ENCODE measurements at places on chromosomes 2 and 18. TPM values are rescaled to one million over a fixed set of nuclear protein-coding genes. Genes with fewer than 3 reads are reported as not detected.

GRCh38 chr2:129936334-129936934 lies 43.0 kb upstream of the RAB6C start:
- DNase-seq, result no peak

- DNase-seq, result no peak
These were observed 607 bp upstream of the UBE2F start for GRCh38 chr2:237966250-237966564.

DNA sequence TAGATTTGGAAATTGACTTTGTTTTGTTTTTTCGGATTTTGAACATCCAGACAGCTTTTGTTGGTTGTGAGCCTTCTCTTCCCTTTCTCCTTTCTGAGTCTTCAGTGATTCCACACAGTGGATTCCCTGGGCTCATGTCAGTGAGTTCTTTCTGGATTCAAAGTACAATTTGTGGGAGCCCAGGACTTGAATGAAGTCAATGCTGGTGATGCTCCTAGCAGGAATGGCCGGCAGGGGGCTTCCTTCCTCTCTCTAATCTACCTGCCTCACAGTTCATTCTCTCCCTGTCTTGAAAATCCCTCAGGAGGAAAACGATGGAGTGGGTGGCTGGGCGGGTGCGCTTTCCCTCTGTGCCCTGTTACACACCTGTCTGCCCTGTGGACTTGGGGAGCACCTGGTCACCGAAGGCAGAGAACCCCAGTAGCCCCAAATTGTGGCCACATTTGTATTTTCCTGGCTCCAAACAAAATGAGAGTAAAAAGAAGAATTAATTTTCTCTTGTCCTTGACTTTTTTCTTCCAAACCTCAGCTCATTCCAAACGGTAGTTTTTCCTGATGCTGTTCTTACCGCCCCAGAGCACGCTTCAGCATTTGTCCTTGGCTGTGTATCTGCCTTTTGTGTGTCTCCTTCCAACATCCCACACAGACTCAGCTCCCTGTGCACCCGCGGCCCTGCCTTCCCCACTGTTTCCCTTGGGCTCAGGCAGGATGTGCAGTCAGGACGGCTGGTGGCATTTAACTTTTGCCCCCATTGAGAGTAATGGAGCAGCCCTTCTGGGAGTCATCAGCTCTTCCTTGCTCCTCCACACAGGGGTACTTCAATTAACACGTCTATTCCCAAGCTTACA lies 86.6 kb downstream of the MARCO start:
- DNase-seq, result no peak

DNA sequence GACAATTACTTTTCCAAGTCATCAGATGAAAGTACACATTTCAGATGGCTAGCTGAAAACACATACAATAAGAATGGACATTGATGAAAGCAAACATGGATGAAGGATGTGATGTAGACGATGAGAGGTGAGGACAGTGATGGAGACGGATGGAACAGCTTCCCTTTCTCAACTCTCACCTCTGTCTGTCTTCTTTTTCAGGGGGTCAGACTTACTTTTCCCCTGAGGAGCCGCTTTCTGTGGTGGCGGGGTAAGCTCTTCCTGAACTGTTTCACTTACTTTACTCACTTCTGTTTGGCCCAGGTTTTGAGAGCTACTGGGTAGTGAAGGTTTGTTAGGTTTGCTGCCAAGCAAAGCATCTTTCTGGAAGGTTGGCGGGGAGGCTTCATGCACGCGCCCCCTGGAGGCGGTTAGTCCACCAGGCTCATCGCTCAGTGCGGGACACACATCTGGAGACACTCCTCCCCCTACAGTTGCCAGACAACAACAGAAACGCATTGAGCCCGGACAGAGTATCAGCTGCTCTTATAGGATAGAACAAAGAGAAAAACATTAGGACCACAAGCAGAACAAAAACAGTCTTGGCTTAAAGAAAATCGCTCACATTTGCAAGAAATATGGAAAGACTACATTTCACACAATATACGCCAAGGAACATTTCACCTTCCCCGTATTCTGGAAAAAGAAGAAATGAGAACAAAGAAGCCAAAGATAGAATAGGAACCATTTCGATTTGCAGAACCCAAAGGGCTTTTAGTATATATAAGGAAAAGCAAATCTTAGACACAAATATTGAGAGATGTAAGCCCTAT lies 90.5 kb downstream of the MYOM1 start:
- peak; percentile 87 for DNase-seq

GRCh38 chr2:236662231-236663185 lies 92.9 kb downstream of the ACKR3 start:
- DNase-seq, result no peak

- DNase-seq, result no peak
These were observed 3.1 kb downstream of the SERPINB5 start for GRCh38 chr18:63479826-63480225.

- no peak for DNase-seq
These were observed 29.4 kb downstream of the CERKL start for GRCh38 chr2:181627545-181627944.

- DNase-seq, result no peak
These were observed 8.2 kb downstream of the BAZ2B start for GRCh38 chr2:159608108-159608507.

DNA sequence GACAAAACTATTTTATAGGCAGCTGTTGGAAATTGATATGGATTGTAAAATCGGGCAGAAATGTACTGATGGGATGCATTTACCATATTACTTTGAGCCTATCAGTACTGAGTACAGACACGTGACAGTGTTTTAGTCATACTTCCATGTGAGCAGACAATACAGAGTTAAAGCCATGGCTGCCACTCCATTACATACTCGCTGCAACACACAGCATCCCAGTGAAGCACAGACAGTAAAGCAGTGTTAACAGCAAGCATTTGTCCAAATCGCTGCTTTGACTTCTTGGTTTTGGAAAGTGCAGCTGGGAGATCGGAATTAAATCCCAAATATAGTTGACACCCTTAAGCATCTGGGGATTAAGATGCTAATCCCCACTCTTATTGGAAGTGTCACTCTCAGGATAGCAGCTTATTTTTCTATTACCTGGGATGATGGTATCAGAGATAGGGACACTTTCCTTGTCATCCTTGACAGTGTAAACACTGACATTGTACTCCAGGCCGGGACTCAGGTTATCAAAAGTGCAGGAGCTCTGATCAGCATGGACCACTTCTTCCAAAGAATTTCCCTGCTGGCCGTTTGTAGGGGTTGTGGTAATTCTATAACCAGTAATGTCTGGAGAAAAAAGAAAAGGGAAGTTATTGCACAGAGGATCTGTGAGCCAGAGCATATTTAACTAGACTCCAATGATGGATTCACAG lies 41.6 kb downstream of the FN1 start:
- DNase-seq, result no peak

DNA sequence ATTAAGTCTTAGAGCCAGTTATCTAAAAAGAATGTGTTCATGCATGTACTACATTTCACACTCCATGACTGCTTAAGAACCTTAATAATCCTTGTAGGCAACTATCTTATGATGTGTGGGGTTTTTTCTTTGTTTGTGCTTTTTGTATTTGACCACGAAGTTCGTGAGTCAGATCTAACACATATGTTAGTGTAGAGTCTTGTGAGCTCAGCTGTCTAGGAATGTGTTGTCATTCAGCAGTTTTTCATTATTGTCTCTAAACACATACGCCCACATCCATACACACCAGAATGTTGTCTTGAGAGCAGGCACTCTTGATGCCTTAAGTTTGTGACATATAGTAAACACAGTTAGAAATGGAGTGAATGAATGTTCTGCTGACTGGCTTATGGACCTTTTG lies 38.4 kb downstream of the CAB39 start:
- DNase-seq, result no peak

DNA sequence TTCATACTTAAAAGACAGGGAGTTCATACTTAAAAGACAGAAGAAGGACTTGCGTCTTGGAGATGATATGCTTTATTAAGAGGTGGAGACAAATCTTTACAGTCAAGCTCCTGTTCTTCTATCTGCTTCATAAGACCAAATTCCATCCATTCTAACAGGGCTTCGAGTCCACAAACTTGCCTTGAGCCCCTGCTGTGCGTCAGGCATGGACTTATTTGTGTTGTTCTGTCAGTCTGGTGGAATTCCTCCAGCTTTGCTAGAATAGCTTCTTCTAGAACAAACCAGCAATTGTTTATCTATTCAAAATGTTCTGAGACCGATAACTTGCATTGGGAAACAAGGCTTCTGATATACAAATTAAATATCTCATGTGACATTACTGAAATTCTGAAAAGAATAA lies 73.9 kb upstream of the SOX11 start:
- DNase-seq, result no peak

- DNase-seq, result peak; percentile 68
These were observed 466.2 kb upstream of the HNRNPA3 start for GRCh38 chr2:176746411-176746810.

GRCh38 chr2:57888463-57888862 lies 158.1 kb upstream of the VRK2 start:
- DNase-seq, result no peak

DNA sequence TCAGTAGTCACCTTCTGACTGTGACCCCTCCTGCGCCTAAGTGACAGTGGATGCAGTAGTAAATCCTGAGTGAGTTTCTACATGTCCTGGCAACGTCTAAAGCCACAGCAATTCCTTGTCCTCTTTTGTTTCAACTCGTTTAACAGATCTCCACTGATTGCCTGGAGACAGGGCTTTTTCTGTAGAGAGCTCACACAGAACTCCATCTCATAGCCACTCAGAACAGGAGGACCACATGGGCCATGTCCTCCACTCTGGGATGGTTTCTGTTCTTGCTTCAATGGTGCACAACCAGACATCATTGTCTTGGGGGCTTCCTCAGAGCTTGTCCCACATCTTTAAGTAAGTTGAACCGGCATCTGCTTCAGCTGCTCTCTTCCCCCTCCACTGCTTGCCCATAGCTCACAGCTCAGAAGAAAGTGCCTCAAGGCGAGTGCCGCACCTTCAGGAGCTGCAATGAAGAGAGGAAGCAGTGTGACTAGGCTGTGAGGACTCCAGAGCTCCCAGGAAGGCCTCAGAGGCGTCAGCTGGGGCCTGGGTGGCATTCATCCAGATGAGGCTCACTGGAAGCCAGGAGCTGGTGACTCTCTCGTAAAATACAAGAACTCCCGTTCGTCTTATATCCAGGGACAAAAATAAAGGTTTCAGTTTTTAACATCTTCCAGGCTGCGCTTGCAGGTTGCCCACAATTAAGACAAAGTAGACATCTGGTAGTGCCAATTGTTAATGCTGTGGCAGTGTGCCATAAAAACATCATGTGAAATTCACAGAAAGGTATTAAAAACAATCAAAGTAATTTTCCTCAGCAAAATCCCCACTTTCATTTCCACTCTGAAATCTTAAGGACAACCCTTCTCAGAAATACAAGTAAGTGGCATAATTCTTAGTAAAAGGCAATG lies 37.3 kb downstream of the ST3GAL5 start:
- no peak for DNase-seq

GRCh38 chr18:77173275-77174030 lies 40.9 kb upstream of the MBP start:
- no peak for DNase-seq

DNA sequence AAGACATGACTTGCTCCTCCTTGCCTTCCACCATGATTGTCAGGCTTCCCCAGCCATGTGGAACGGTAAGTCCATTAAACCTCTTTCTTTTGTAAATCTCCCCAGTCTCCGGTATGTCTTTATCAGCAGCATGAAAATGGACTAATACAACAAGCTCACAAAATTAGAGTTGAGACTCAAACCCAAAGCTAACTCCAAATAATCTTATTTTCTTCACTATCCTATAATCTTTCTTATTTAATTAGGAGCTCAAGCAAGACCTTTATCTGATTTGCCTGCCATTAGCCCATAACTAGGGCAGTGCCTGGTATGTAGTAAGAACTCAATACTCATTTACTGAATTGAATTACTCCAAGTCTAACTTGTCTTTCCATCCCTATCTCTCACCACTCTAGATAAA lies 289.2 kb downstream of the SUCLG1 start:
- DNase-seq, result no peak

- no peak for DNase-seq
These were observed 104.7 kb upstream of the FAM117B start for GRCh38 chr2:202530038-202530437.

The MSTN gene
- 1.4 TPM for polyA plus RNA-seq

The HRH4 gene
- polyA plus RNA-seq, result 0.10 TPM

The DSC1 gene
- 0.07 TPM for polyA plus RNA-seq

The TMEM247 gene
- polyA plus RNA-seq, result not detected

The DIPK1C gene
- 0.30 TPM for polyA plus RNA-seq

The WDFY1 gene
- polyA plus RNA-seq, result 71.3 TPM

The NPPC gene
- not detected for polyA plus RNA-seq

The PPP4R1 gene
- 102 TPM for polyA plus RNA-seq

The INO80B gene
- 30.7 TPM for polyA plus RNA-seq

The RUFY4 gene
- polyA plus RNA-seq, result 0.74 TPM

The EML6 gene
- polyA plus RNA-seq, result 1.2 TPM

The FTCDNL1 gene
- 0.09 TPM for polyA plus RNA-seq

The UGT1A3 gene
- polyA plus RNA-seq, result not detected
